ENCODE measurements at places on chromosomes 6 and 20. TPM values are rescaled to one million over a fixed set of nuclear protein-coding genes. Genes with fewer than 3 reads are reported as not detected.

The BMP2 gene
- 15.4 TPM for total RNA-seq

The KIZ gene
- total RNA-seq: 42.8 TPM

The HMGCLL1 gene
- total RNA-seq: 15.2 TPM

The FKBP5 gene
- 12.7 TPM for total RNA-seq
